ENCODE measurements at places on chromosomes 5 and 9.

DNA sequence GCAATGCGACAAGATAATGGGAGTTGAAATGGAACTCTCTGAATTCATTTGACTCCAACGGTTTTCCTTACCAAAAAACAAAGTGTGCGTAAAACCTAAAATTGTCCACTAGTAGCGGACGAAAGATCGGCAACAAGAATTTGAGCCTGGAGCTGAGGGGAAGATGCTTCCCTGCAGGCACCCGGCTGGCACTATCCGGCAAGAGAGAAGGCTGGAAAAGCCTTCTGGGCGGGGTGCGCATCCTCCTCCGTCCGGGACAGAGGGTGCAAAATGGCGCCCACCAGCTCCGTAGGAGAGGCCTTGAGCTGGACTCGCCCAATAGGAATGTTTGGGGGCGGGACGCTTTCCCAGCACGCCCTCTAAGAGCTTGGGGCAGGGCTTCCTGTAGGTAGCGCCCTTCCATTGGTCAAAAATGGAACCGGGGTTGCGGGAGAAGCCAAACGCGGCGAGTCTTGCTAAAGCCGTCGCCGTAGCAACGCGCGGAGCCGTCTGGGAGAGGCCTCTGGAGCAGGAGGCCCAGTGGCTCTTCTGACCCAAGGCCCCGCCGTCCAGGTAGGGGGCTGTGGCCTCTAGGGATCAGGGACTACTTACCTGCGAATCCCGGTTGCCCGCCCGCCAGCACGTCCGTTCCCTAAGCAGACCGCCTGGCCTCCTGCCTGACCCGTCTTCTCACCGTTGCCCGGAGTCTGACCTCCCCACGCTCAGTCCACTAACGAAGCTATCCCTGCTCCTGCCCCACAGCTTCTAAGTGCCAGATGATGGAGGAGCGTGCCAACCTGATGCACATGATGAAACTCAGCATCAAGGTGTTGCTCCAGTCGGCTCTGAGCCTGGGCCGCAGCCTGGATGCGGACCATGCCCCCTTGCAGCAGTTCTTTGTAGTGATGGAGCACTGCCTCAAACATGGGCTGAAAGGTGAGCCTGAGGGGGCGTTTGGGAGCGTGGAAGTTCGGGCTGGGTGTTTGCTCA is 9.2 kb downstream of the RUFY1 start:
- peak; percentile 82 for DNase-seq

GRCh38 chr5:71471193-71471592 is 15.7 kb downstream of the BDP1 start:
- no peak for DNase-seq

GRCh38 chr9:130478736-130479575 is 34.2 kb downstream of the ASS1 start:
- DNase-seq, result no peak

GRCh38 chr9:6605202-6605601 is 40.3 kb downstream of the GLDC start:
- DNase-seq, result no peak

DNA sequence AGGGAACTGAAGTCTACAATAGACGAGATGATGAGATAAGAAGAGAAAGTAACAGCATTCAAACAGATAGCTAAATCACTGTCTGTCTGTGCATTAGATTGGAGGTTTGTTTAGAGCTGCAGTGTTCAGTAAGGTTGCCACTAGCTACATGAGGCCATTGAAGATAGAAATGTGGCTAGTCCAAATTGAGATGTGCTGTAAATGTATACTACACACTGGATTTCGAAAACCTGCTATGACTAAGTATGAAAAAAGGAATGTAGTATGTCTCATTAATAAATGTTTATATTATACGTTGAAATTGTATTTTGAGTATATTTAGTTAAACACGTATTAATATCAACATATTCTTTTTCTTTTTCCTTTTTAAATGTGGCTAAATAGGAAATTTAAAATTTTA is 142.1 kb downstream of the XRCC4 start:
- no peak for DNase-seq

DNA sequence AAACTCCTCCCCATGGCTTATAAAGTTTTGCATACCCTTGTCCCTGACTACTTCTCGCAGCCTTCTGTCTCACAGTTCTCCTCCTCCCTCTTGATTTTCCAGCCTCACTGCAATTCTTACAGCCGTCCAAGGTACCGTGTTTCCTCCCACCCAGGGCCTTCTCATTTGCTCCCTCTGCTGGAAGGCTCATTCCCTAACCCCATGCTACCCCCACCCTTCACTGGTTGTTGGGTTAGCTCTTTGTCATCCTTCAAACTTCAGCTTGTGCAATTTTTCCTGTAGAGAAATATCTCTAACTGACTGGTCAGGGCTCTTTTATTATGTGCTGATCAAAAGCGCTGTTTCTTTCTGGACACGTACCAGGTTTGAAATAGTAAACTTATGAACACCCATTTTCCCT is 329.2 kb downstream of the EBF1 start:
- no peak for DNase-seq

GRCh38 chr9:70998962-70999361 is 122.5 kb downstream of the TRPM3 start:
- DNase-seq, result no peak

DNA sequence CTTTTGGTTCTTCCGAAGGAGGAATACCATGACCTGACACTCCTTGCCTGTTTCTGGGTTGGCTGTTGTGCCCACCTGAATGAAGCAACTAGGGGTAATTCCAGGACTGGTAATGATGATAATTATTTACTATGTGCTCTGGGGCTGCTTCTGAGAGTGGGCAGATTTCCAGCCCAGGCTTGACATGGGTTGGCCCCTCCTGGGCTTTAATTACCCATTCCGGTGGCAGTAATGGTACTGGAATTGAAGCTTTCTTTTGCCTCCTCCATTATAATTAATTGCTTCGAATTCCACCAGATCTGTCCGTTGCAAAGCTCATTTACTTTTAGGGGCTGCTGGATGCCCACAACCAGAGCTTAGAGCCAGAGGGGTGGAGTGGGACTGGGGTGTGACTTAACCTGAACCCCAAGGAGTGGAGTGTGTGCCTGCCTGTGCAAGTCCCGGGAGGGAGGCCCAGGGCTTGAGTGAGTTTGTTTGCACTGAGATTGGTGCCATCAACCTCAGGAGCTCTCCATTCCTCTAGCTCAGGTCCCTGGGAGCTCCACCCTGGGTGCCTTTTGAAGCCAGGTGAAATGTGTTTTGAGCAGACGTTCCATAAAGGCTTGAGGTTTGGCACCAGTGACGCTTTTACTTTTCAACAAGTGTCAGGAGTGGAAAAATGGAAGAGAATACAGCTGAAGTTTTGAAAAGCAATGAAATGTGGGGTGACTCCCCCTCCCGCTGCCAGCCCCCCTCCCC is 214.6 kb downstream of the PDZD2 start:
- no peak for DNase-seq

- DNase-seq, result no peak
Observed at GRCh38 chr5:53431665-53432064, 48.8 kb upstream of the FST start.

GRCh38 chr9:109828254-109828653 is 48.3 kb downstream of the PALM2AKAP2 start:
- no peak for DNase-seq

GRCh38 chr5:96932026-96932425 is 3.9 kb upstream of the LNPEP start:
- DNase-seq, result no peak

DNA sequence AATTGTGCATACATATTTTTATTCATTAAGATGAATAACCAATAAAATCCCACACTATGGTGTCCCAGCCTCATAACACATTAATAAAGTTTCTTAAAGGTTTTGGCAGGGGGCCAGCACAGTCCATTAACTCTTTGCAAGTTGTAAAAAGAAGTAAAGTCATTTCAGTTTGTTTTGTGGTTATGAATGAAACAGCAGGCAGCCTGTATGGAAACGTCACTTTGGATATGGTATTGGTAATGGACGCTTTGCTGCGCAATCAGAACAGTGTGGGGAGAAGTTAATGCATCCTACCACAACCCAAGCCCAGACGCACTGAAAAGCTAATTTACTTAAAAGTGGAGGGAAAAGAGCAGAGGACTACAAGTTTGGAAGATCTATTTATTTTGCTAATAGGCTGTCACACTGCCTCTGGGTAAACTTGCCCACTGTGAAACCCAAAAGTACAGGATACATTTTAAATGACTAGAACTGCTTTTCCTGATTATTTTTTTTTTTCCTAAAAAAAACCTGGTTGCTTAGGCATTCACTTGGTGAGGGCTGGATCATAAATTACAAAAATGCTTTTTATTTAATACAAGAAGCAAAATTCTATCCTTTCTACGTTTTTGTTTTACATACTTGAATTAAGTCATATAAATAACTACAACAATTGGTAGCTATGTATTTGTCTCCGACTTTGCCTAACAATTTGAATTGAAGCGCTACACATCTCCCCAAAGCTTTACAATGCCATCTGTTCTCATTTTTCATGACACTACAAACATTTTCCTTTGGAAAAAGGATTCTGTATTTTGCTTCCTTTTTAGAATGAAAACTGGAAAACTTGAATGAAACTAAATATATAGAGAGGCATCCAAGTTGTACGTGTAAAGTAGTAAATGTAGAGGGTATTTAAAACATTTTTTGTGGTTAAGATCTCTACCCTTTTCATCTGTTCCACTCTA is 104.3 kb downstream of the NFIB start:
- no peak for DNase-seq

DNA sequence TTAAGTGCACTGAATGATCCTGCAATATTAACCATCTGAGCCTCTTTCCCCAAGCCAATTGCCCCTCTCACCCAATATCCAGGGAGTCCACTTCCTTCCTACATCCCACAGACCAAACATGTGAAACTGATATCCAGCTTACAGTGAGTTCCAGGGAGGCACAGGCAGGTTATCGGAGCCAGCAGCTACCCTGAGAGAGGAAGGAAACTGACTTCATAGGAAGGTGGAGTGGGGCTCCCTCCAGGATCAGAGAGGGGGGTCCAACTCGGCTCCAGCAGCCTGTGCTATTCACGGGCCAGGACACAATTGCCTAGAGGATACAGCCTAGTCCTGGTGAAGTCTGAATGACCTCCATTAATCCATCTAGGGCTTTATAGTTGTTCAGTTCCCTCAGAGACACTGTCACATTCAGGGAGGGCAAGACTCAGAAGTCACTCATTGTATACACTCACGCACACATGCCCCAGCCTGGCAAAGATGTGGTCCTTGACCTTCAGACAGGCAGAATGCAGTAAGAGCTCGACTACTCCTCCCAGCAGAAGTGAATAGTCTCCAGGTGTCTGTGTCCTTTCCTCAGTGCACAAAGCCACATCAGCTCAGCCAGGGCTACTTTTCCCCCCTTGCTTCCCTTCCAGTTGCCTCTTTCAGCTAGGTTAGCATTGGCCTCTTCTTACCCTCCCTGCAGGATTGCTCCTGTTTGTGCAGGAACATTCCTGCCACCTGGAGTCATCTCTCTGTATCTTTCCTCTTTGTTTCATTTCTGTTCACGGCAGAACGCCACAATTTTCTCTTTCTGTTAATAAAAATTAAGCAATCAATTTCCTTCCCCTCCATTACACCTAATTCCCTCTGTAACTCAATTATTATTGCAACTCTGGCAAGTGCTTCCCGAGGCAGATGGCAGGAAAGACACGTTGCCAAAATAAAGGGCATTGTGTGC is 501.7 kb downstream of the ARHGEF28 start:
- DNase-seq, result no peak

DNA sequence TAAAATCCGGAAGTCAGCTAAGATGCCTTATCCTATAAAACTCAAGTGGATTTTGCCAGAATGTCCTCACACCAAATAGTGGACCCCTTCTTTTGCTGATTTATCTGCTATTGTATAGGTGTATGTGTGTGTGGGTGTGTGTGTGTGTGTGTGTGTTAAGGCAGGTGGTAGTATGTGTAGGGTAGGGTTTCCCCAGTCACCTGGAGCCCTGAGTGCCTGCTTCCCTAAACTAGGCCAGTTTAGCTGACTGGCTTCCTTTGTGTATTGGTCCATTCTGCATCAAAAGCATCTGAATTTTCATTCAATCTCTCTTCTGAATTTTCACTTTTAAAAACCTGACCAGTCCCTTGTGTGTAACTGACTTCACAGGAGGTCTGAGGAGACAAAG is 42.2 kb upstream of the LCP2 start:
- no peak for DNase-seq

DNA sequence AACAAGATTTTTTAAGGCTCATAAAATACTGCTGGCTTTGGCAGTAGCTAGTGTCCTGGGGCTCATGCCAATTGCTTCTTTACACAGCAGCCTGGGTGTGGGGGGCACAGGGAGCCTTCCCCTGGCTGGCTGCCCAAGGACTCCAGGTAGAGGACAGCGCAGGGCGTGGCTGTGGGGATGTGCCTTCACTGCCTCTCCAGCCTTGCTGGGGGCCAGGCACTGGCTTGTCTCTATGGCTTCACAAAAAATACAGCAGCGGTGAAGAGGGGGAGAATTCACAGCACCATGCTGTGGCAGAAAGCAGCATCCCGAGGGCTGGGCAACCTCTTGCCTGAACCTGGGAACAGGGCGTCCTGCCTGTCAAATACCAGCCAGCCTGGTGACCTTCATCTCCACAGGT is 57.4 kb downstream of the DAP start:
- no peak for DNase-seq

GRCh38 chr5:32022638-32023037 is 151.5 kb downstream of the GOLPH3 start:
- no peak for DNase-seq

DNA sequence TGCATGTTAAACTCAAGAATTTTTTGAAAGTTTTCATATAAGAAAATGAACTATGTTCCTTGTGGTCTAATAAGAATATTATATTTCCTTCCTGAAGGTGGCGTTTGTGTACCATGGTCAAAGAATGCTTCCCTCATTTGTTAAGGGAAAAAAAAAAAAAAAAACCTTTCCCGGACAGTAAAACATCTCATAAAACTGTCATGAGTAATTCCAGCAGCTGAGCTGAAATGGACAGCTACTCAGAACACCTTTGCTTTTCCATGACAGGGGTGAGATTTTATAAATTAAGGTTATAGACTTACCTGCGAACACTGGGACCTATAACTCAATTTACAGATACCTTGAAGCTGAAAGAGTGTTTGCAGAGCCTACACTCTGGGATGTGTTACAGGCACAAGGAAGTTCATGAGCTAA is 113.2 kb upstream of the RANBP3L start:
- DNase-seq, result no peak

GRCh38 chr5:82635561-82636288 is 357.6 kb upstream of the RPS23 start:
- no peak for DNase-seq

Measured in stimulated activated CD8-positive, alpha-beta memory T cell treated with anti-CD3 and anti-CD28 coated beads, Interleukin-4, amount 100 ng/mL, for 1 hour (primary cell).